ENCODE measurements at places on chromosomes 11 and 22.
A peak's percentile ranks its signal among the peaks of the same experiment; 100 is the strongest.

DNA sequence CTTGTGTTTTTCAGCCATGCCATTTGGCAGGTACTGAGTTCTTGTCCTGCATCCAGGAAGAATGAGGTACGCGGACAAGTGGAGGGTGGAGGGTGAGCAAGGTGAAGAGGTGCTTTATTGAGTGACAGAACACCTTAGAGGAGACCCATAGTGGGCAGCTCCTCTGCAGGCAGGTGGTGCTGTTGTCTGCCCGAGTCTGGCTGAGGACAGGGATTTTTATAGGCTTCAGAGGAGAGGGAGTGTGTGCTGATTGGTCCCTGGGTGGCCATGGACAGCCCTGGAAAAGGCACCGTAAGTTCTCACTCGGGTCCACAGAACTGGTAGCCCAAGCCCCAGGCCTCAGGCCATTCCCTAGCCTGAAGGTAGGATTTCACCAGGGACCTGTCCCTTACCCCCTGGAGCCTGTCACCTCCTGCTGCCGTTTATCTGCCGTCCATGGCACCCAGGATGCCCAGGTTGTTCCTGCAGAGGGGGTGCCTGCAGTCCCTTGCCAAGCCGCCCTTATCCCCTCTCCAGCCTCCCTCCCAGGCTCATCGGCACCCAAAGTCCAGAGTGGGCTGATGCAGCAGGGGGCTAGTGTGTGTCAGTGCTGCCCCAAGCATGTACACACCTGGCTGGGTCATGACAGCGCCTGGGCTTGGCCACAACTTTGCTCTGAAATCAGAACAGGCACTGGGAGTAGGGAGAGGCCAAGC lies 213.6 kb downstream of the LRRC4C start:
- DNase-seq: no peak

- no peak for DNase-seq
Measured at GRCh38 chr11:119423509-119424254, 710 bp upstream of the THY1 start.

DNA sequence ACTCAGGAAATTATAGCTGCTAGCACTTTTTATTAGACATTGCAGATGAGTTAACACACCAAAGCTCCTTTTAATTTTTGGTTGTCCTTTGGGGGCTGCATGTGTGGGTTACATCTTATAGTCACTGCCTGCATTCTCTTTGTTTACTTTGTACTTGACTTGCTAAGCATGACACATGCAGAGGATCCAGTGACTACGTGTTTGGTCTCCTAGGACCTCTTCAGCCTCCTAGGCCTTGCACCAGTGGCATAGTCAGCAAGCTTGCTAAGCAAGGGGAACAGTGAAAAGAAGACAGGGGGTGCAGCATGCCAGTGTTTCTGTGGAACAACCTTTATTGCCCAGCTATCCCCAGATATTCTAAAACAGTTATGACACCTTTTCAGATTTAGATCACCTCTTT lies 108.2 kb downstream of the PAX6 start:
- peak; percentile 6 for DNase-seq

GRCh38 chr22:30309951-30310741 lies 16.6 kb downstream of the TBC1D10A start:
- no peak for DNase-seq

DNA sequence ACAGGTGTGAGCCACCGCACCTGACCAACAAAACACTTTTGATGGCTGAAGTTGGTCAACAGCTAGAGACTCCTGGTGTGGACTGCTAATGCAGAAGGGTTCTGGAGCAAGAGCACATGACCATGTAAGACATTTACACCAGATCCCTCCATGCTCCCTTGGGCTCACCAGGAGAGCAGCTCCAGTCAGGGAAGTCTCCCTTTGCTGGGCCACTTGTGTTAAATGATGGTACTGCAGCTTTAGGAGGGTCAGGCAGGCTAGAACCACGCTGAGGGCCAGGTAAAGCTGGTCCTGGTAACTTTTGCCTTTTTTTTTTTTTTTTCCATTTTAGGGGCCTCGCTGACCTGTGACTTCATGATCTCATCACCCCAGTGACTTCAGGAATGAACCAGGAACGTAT lies 146.4 kb downstream of the FBXO7 start:
- DNase-seq: no peak

GRCh38 chr11:93028960-93029522 lies 59.6 kb downstream of the MTNR1B start:
- no peak for DNase-seq

- DNase-seq: peak; percentile 22
Measured at GRCh38 chr11:74388678-74389327, 9.4 kb downstream of the PGM2L1 start.

Data from hepatic stellate cell (primary cell).